ENCODE measurements at places on chromosomes 4 and X.

GRCh38 chr4:1783970-1784369, 9.1 kb upstream of the FGFR3 start:
- no peak for DNase-seq

- DNase-seq = peak; percentile 60
These were observed 253.6 kb downstream of the CBLL2 start for GRCh38 chrX:22526339-22526738.

- no peak for DNase-seq
These were observed 31.5 kb downstream of the REELD1 start for GRCh38 chr4:146245850-146246249.

- no peak for DNase-seq
These were observed 71.1 kb downstream of the CCSER1 start for GRCh38 chr4:90198086-90198847.

DNA sequence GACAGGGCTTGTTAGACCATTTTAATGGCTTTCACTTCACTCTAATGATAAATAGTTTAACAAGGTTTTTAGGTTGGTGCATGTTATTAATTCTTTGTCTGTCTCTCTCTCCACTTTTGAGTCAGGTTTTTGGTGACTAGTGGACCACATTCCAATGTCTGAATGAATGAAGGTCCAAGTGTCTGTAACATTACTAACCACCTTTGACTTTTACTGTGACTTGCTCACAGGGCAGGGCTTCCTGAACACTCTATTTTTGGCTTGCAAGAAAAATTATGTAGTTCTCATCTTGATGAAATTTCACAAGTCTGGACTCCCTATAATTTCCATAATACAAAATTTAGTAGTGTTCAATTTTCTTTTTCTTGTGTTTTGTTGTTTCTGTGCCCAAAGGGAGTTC, 78.9 kb upstream of the BMPR1B start:
- DNase-seq = no peak
